Omental fat pad (tissue), 4 donors: ENCODE measurements at places on chromosomes 5 and 9. TPM values are rescaled to one million over a fixed set of nuclear protein-coding genes. Genes with fewer than 3 reads are reported as not detected.

CDO1 gene
- total RNA-seq: 153 TPM

STPG3 gene
- total RNA-seq: not detected

- no peak for DNase-seq
These were observed 4.6 kb upstream of the ERCC6L2 start for GRCh38 chr9:95870906-95871305.

DNA sequence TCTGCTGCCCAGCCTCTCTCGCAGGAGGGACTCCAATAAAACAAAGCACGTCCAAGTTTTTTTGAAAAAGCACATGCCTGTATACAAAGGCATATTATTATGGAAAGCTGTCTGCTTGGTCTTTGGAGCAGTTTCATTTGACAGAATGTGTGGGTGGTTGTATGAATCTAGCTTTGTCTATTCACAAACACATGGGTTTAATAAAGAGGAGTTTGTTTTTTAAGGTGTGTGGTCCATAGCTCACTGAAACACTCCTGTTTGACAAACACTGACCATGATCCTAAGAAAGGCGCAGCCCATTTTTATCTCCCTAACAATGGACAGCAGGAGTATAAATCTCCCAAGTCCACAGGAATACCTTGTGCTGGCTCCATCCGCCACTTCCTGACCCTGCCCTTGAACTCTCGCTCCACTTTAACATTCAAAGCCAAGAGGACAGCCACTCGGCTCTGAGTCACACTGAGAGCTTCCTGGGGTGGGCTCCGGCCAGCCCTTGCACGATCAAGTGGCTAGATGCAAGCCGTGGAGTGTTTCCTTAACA, 371.9 kb downstream of the EBF1 start:
- no peak for DNase-seq

DNA sequence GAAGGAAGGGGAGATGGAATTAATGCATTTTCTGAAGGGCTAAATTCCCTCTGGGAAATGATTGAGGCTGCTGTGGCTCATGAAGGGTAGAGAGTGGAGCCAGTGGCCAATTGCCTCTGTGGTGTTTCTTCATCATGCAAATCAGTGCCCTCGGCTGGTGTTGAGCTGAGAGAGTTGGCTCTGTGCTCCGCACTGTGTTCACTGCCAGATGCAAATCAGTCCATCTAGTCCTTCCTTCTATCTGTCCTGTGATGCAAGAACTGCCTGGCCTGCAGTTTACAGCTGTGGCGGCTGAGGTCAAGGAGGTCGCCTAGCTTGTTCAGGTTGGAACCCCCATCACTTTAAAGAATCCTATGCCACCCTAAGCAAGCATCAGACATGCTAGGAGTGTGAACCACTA, 6.0 kb downstream of the TMEM171 start:
- DNase-seq: no peak

DNA sequence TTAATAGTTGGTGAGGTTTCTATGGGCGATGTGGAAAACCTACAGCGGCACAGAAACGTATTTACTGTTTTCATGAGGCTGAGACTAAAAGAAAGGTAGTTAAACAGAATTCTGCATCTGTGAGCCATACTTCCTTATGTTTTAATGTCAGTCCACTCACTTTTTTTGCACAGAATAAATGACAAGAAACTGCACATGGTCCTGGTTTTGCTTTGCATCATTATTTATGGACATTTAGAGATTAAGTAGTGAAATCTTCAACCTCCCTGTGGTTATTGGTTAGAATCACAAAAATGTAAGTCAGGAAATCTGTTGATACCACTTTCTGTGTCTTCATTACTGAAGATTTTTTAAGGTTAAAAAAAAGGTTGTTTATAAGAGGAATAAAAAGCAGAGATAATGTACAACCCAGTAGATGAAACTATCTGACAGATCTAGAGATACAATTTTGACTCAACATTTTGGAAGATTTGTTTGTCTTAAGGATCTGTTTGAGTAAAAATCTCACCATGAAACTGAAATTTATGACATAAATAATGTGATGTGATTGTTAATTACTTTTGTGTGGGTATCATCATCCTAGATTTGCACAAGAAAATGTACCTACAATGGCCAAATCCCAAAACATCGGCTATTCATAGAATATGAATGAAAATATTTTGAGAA, 2.4 kb downstream of the PRR16 start:
- DNase-seq: no peak

DNA sequence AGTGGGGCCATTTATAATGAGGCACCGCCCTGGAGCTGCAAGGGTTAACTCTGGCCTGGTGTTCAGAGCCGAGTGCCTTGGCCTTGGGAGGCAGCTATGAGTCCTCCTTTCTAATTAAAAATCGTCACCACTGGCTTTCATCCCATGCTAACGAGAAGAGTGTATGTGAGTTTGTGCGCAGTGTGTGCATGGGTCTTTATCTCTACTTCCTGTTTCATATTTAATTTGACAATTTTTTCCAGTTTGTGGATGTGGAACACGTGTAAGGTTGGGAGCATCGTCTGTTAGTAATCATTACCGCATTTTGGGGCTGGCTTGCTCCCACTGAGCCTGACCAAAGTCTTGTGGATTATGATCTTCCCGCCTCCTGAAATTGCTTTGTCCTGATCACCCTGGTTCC, 76.4 kb downstream of the NDFIP1 start:
- no peak for DNase-seq
